ENCODE measurements at places on chromosomes 3 and 15.

GRCh38 chr3:65961128-65961527 lies 77.6 kb downstream of the MAGI1 start:
- DNase-seq, result no peak

GRCh38 chr15:39595338-39596221 lies 14.7 kb downstream of the THBS1 start:
- no peak for DNase-seq

DNA sequence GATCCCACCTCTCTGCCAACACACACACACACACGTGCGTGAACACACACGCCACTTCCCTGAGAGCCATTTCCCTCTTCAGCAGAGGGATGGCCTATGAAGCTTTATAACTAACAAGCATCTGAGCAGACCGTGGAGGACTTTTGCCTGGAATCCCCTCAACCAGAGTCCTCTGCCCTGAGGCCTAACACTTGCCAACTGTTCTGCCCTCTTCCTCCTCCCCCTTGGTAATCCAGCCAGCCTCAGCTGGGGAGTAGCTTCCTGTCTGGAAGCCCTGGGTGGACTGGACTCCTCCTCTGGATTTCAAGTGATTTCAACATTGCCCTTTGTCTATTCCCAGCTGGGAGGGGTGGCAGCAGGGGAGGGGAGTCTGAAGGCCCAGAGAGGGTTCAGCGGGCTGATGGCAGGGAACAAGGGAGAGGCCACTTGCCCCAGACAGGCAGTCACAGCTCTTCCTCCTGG lies 68.4 kb upstream of the HACD2 start:
- no peak for DNase-seq

DNA sequence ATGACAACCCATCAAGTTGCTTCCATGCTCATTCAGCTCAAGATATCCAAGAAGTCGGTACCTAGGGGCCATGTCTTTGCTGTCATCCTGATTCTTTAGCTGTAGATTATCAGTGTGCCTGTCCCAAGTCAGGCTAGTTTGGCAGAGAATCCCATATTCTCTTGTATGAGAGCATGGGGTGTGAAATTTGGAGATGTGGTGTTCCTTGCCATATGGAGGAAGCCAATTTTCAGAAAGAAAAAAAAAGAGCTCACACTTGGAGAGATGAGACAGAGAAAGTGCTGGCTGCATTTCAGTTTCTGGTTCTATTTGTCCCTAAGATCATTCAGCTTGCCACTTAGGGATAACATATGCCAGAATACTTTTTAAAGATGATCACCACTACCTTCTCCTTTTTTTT lies 52.3 kb upstream of the SLC4A7 start:
- no peak for DNase-seq

DNA sequence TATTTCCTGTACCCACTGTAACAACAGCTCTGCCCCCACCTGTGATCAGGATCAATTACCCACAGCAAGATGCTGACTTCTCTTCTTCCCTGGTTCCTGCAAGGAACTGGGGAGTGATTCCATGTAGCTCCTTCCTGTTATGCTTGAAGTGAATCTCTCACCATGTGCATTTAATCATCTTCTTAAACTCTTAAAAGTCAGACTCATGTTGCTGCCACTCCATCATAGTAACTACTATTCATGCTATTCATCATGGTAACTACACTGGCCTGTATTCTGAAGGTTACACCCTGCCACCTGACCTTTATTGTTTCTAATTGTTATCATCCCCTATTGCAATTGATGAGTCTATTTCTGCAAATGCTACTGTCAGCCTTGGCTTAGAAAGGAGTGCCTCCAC lies 89.5 kb downstream of the SUCNR1 start:
- DNase-seq, result no peak

GRCh38 chr3:40661284-40661683 lies 136.5 kb downstream of the ZNF621 start:
- DNase-seq, result no peak

DNA sequence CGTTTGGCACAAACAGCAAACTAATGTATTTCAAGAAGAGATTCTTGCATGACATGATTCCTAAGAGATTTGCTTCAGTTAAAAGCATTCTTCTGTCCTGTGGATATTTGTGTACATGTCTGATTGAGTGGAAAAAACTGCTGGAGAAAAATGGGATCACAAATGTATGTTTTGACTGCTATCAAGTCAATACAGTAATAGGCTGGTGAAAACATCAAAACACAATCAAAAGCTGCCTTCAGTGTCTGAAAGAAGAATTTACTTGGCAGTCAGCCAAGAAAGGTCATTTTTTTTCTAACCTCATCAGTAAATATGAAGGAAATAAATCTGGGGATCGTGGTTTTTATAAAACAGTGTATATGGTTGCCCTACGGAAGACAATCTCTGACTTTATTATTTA lies 1214.8 kb downstream of the NSUN3 start:
- DNase-seq, result no peak

GRCh38 chr15:78205856-78206255 lies 28.5 kb downstream of the ACSBG1 start:
- DNase-seq, result no peak

- no peak for DNase-seq
Measured at GRCh38 chr3:164048451-164048850, 1029.8 kb downstream of the SI start.

GRCh38 chr15:67080900-67081431 lies 15.6 kb downstream of the SMAD3 start:
- no peak for DNase-seq

- DNase-seq, result no peak
Measured at GRCh38 chr3:119800844-119801243, 18.9 kb downstream of the NR1I2 start.

DNA sequence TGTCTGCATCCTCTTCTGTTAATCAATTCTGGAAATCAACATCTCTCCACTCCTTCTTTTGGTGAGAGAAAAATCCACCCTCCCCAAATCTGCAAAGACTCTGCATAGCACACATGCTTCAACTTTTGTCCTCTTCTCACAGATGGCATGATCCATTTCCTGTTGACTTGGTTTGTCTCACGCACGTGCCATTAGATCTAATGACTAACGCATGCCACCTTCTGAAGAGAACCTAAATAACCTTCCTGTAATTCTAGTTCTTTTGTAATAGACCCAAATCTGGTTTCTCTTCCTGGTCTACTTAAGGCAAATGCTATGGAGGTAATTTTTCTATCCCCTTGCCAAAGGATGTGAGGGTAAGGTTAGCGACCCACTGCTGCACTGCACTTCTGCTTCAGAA lies 51.0 kb upstream of the ATOSA start:
- DNase-seq, result no peak

DNA sequence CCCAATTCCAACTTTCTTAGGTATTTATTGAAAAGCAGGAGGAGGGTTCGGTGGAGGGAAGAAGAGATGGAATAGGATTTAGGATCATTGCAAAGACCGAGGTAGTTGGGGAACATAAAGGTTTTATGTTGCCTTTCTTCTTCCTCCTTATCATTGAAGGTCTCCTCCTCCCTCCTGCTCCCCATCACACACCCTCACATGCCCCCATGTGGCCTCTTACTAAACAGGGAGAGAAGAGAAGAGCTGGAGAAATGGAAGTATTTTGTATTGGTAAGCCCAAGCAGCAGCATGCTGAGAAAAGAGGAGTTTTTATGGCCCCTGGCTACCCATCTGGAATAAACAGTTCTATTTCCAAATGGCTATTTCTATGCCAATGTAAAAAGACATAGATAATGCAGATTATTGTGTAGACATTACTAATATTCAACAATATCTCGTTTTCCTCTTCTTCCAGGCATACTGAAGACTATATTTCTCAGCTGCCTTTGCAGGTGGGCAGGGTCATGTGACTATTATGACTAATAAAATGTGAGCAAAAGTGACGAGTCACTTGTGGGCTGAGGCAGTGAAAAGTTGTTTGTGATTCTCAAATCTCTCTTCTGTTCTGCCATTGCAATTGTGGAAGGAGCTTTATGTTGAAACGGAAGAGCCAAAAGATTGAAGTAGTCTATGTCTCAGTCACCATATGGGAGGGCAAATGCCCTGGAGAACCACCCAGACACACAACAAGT lies 5.2 kb upstream of the GPR176 start:
- DNase-seq, result no peak

GRCh38 chr15:90042356-90042755 lies 41.2 kb downstream of the ZNF710 start:
- no peak for DNase-seq

GRCh38 chr3:113000691-113001090 lies 9.9 kb downstream of the GTPBP8 start:
- DNase-seq, result no peak

- DNase-seq, result no peak
Measured at GRCh38 chr3:177236704-177237103, 39.4 kb upstream of the TBL1XR1 start.

GRCh38 chr3:114464548-114464947 lies 170.7 kb downstream of the TIGIT start:
- no peak for DNase-seq

- no peak for DNase-seq
Measured at GRCh38 chr15:101044625-101045235, 125.6 kb downstream of the LRRK1 start.

GRCh38 chr3:43330981-43331380 lies 44.6 kb downstream of the SNRK start:
- DNase-seq, result no peak

DNA sequence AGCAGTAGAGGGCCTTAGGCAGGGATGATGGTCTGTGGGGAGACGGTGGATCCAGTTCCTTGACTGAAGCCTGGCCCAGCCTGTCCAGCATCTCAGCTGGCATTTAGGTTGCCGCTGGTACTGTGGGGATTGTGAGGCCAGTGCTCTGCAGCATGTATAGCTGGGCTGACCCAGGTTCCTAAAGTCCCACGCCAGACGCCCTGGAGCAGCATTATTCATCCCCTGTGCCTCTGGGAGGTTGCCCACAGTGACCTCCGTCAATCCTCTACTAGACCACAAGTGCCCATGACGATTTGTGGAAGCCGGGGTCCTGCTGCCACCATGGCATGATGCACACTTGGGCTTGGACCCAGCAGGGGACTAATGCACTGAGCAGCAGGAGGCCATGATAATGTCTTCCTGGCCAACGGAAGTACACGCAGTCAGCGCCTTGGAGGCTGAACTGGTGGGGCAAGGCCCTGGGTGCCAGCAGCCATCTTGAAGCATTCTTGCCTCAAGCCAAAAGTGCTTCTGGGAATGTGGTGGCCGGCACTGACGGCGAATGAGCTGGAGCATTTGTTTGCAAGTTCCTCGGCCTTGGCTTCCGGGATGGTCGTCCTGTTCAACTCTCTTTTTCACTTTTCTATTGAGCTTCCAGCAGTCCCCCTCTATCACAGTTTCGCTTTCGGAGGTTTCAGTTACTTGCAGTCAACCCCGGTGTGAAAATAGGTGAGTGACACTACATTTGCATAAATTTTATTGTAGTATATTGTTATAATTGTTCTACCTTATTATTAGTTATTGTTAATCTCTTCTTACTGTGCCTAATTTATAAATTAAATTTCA lies 949.4 kb downstream of the ROBO1 start:
- DNase-seq, result no peak

- no peak for DNase-seq
Measured at GRCh38 chr3:8739757-8740504, 6.3 kb downstream of the CAV3 start.

GRCh38 chr15:69529141-69529540 lies 76.5 kb downstream of the RPLP1 start:
- no peak for DNase-seq

GRCh38 chr3:173037840-173038483 lies 103.1 kb downstream of the SPATA16 start:
- DNase-seq, result no peak

DNA sequence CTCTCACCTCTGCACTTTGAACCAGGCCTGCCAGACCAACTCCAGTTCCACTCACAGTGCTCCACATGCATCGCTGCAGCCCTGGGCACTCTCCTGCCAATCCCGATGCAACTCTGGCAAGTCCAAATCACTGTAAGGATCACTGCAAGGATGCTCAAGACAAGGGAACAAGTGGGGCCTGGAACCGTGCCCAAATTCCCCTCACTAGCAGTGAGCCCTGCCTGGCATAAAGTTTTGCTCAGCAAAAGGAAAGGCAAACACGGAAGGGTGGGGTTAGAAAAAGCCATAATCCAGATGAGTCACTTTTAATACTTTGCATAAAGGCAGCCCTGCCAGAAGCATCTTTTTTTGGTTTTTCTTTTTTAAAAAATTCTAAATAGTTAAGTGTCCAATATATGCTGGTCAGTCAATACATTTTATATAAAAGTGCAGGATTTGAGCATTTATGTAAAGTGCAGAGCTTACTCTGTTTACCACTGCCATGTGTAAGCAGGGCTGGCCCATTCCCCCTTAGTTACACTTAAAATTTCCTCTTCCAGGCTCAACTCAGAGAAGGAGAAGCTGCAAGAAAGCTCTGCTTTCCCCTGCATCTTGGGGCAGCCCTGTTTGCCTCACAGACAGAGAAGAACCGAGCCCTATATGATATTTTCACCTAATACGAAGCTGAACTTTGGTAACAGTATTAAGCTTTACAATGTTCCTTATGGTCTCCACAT lies 102.2 kb downstream of the CD47 start:
- no peak for DNase-seq

DNA sequence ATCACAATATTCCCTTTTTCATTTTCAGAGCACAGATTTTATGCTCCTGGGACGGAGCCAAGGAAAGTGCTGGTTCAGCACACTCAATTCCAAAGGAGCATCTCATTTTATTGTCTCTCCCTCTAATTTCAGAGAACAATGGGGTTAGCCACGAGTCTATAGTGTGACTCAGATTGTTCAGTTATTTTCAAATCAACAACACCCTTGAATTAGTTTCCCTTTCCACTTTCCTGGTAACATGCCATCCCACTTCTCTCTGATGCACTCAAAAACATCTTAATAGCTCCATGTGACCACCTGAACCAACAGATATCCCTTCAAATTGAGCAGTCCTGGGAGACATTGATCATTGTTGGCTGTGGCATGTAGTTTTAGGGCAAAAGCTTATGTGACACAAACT lies 389.7 kb upstream of the MDFIC2 start:
- DNase-seq, result no peak
